ENCODE measurements at places on chromosomes 16 and 17.

GRCh38 chr17:61966191-61966590 lies 38.4 kb upstream of the INTS2 start:
- DNase-seq, result no peak

GRCh38 chr16:89392881-89393737 lies 97.3 kb downstream of the ANKRD11 start:
- no peak for DNase-seq

DNA sequence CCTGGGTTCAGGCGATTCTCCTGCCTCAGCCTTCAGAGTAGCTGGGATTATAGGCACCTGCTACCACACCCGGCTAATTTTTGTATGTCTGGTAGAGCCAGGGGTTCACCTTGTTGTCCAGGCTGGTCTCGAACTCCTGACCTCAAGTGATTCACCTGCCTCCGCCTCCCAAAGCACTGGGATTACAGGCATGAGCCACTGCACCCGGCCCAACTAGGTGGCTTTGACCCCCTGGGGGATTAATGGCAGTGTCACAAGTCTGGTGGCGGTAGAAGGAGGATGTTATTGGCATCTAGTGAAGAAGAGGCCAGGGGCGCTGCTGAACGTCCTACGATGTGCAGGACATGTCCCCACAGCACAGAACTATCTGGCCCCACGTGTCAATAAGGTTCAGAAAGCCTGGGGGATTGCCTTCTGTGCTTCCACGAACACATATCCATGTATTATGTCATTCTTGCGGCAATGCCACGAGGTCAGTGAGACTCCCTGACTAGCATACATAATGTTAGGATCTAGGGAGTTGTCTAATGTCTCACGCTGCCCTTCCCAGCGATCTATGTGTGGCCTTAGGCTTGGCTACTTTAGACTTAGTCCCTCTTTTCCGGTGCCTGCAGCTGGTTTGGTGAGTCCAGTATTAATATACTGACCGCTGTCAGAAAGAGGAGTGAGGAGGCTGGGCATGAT lies 75.8 kb downstream of the ABCC6 start:
- DNase-seq, result no peak

- DNase-seq, result no peak
Measured at GRCh38 chr17:40697297-40697696, 6.3 kb downstream of the KRT24 start.

- DNase-seq, result no peak
Measured at GRCh38 chr16:81095653-81095952, 592 bp downstream of the GCSH start.

DNA sequence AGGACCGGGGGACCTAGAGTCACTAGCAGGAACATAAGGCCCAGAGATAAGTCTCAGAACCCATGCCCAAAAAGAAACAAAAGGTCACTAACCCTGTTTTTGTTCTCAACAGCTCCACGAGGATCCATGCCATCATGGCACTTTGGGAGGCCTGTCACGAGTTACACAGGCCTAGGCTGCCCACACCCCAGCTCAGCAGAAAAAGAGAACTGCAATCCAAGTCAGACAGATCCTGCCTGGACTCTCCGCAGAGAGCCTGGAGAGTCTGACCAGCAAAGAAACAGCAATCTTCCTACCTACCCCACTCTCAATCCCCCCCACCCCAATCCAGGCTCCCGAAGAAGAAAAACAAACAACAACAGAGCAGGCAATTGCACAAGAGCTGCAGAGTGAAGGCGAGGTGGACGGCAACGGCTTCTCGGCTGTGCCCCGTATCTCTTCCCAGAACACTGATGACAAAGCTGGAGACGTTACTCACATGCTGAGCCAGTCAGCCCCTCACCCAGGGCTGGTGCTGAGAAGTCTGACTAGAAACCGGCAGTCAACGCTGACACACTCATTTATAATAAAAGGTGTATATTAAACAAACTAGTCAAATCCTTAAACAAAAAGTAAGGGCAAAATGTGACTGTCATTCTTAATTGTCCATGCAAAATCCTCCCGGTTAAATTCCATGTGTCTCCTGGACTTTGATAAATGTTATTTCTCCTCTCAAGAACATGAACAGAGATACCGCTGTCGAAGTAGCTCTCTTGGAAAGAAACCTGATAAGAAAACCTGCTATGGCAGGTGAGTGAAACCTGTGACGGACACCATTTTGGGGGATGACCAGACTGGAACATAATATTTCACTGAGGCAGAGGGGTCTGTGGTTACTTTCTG lies 89.3 kb downstream of the SMG6 start:
- DNase-seq, result no peak

DNA sequence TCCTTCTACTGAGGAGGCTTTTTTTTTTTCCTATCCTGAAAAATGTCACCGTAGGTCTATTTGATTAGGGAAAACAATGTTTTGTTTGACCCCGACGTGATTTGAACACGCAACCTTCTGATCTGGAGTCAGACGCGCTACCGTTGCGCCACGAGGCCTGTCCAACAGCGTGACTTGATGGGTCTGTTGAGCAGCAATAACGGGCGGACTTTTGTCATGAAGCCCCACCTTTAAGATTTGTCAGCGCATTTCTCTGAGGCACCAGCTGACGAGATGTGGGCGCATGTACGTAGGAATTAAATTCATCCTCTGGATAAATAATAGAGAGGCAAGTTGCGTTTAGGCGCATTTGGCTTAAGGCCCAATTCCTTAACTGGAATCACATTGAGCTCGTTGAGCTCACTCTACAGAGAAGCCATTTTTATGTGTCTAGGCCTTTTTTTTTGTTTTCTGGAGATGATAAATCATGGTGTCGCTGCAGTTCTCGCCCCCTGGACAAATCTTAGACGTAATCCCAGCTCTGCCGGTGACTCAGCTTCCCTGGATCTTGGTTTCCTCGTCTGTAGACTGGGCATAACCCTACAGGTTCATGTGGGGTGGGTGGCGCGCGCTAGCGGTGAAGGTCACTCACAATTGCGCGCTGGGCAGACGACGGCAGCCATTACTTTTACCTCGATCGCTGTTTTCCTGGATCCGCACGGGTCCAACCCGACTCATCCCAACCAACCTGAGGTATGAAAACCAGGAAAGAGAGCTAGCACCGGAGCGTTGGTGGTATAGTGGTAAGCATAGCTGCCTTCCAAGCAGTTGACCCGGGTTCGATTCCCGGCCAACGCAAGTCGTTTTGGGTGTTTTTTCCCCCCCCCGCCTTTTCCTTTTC lies 10.6 kb upstream of the AURKB start:
- DNase-seq, result peak; percentile 65

GRCh38 chr17:29611351-29612093 lies 11.2 kb downstream of the CORO6 start:
- no peak for DNase-seq

- DNase-seq, result no peak
Measured at GRCh38 chr17:64148699-64149098, 18.8 kb upstream of the ERN1 start.

GRCh38 chr16:25855063-25855462 lies 163.3 kb downstream of the HS3ST4 start:
- DNase-seq, result no peak

DNA sequence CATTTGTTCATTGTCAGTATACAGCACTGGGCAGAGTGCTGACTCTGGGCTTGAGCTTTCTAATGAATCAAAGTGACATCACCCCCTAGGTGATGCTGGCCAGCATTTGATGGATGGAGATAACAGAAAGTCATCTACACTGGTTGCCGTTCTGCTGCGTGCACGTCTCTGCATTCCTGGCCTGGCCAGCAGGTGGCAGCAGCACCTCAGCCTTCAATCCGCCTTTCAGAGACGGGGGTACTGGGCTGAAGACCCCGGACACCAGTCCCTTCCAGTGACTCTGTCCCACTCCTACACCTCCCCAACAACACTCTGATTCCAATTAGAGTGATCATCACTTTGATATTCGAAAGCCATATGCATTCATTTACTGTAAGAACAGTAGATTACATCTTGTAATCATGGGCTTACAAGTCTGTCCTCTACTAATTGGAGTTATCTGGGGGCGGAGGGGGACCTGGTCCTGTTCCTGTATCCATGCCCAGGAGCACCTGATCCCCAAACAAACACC lies 6.0 kb downstream of the CPSF4L start:
- peak; percentile 88 for DNase-seq

- peak; percentile 18 for DNase-seq
Measured at GRCh38 chr16:9092978-9093344, 1.5 kb downstream of the HAPSTR1 start.

- no peak for DNase-seq
Measured at GRCh38 chr16:11691771-11692170, 23.5 kb downstream of the SNN start.

GRCh38 chr16:13864689-13865088 lies 55.3 kb upstream of the ERCC4 start:
- no peak for DNase-seq

- DNase-seq, result no peak
Measured at GRCh38 chr17:8360260-8360659, 16.2 kb downstream of the KRABD2 start.

DNA sequence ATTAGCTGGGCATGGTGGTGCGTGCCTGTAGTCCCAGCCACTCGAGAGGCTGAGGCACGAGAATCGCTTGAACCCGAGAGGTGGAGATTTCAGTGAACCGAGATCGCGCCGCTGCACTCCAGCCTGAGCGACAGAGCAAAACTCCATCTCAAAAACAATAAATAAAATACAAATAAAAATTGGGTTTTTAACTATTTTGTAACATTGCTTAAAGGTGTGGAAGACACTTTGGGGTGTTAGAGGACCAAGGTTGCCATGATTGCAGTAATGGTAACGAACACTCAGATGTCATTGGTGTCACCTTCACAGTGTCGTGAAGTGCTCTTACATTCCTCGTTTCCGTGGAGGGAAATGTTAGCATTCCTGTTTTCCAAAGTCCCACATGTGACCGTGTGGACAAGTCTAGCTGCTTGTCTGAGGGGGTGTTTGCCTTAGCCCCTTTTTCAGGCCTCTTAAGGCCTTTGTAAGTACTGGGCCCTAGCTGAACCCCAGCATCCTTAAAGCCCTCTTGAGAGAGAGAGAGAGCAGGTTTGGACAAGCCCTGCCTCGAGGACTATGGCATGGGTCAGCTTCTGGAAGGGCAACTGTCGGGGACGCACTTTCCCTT lies 8.6 kb downstream of the C16orf96 start:
- no peak for DNase-seq

- DNase-seq, result no peak
Measured at GRCh38 chr17:64230791-64231408, 32.2 kb downstream of the TEX2 start.

- DNase-seq, result no peak
Measured at GRCh38 chr16:66254106-66254505, 112.4 kb upstream of the CDH5 start.

DNA sequence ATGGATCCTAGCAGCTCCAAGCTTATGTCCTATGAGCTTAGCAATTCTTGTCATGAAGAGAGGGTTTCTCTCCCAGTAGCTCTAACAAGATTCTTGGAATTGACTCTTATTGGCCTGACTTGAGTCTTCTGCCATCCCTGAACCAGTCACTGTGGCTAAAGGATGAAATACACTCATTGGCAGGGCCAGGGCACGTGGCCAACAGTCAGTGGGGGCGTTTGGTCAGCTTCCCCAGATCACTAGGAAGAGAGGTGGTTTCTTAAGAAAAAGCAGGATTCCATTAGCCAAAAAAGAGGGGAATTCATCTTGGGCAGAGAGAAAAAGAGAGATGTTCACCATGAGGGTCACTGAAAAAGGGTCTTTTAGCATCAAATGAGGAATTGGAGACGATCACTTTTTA lies 363.2 kb downstream of the SNX29 start:
- peak; percentile 38 for DNase-seq

- peak; percentile 46 for DNase-seq
Measured at GRCh38 chr16:82628088-82628423, 1.3 kb downstream of the CDH13 start.

DNA sequence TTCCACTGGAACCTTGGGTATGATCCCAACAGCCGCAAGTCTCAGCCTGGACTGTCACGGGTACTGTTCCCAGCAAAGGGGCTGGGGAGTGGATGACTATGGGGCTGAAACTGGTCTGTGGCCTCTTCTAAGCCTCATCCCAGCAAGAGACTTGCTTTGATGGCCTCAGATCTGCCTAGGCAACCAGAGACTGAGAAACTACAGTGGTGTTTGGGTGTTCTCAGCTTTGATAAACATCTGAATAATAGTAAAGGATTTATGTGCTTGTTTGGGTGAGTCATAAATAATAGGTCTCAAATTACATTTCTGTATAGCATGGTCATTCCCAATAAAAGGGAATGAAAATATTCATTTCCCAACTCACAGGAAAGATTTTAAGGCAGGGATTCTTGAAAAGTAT lies 30.2 kb upstream of the ULK2 start:
- DNase-seq, result no peak

DNA sequence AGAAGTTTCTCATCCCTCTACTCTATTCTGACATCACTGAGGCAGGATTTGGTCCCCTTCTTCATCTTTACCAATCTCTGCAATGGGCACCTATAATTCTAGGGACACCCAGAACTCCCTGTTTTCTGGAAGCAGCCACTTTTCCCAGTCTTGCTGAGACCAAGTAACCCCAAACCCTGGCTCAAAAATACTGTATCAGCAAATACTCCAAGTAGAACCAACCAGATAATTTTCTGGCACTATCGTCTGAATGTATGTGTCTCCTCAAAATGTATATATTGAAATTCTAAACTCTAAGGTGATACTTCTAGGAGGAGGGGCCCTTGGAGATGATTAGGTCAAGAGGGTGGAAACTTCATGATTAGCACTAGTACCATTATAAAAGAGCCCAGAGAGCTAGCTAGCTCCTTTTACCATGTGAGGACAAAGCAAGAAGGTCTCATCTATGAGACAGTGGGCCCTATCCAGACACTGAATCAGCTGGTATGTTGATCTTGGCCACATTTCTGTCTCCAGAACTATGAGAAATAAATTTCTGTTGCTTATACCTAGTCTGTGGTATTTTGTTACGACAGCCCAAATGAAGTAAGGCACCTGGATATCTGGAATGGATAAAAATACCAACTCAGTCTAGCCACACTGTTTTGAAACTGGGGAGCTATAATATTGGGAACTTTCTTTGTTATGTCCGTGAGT lies 464.4 kb downstream of the CDH11 start:
- DNase-seq, result no peak

DNA sequence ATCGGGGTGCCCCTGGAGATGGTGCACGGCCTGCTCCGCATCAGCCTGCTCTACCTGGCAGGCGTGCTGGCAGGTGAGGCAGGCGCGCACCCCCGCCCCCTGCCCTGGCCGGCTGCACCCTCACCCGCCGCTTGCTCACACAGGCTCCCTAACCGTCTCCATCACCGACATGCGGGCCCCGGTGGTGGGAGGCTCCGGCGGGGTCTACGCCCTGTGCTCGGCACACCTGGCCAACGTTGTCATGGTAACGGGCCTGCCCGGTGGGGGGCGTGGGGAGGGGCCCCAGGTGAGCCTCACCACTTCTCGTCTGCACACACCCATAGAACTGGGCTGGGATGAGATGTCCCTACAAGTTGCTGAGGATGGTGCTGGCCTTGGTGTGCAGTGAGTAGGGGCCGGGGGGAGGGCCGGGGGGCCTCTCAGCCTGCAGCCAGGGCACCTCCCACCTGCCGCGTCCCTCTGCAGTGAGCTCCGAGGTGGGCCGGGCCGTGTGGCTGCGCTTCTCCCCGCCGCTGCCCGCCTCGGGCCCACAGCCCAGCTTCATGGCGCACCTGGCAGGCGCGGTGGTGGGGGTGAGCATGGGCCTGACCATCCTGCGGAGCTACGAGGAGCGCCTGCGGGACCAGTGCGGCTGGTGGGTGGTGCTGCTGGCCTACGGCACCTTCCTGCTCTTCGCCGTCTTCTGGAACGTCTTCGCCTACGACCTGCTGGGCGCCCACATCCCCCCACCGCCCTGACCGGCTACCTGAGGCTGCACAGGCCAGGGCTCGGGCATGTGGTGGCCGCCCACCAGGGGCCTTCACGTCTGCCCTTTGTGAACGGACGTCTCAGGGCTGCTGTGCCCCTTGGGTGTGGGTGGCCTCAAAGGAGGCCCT lies 2.1 kb downstream of the RHBDL1 start:
- no peak for DNase-seq
